Activated CD4-positive, alpha-beta T cell treated with anti-CD3 and anti-CD28 coated beads, Interleukin-2, amount 10 ng/mL, durations not matched to agents 24 days and 14 days (primary cell): ENCODE measurements at places on chromosomes 3 and 15. TPM values are rescaled to one million over a fixed set of nuclear protein-coding genes. Genes with fewer than 3 reads are reported as not detected.

KIF7 gene
- total RNA-seq, result 1.9 TPM in 2 replicates

DNA sequence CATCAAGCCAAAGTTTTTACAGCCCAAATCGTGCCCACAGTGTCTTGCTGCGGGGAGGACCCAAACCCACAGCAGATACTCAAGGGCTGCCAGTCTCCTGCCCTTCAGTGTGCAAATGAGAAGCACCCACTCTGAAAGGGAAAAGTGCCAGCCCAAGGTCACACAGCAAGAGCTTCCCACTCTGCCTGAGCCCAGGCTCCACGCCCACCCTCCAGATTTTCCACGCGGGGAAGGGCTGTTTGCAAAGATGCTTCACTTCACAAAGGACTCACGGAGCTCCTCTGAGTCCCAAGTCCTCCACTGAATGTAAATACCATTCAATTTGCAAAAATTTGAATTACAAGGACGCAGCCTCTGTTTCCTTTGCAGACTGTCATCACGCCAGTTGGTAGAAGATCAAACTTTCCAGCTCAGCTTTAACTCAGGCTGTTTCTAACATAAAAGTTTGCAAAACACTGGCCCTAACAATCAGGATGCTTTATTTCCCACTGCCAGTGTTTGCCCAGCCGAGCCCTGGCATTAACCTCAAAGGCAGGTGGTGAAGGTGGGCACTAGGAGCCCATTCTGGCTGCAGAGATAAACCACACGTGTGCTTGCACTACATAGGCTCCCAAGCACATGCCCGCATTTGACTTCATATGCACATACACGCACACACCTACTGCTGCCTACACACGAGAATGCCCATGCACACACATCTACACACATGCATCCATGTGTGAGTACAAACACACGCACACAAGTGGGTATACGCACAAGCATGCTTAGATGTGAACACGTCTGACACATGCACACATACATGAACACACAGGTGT, 7.6 kb downstream of the CACNA2D2 start:
- H3K4me3 ChIP-seq, result no peak overlapping the region
- H3K27ac ChIP-seq, result no peak overlapping the region
- no peak for DNase-seq
- peaks cover 11% of the 10 kb centered on the region for H3K4me1 ChIP-seq

DNA sequence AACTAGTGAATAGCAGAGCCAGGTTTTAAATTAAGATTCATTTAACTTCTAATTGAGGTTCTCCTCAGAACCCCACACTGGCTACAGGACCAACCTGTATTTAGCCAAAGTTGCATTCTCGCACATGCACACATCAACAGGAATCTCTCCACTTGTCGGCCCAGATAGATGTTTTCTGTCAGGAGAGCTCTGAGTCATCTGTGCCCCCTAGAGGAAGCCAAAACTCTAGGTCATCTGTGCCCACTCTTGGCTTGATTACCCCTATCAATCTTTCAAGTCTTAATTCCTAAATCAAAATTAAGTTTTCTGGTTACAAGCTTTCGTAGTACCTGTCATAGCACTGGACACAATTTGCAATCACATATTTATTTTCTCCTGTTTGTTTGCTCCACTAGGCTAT, 104.9 kb upstream of the EOMES start:
- no peaks in the 10 kb centered on the region for H3K4me1 ChIP-seq
- peaks cover 4% of the 10 kb centered on the region for H3K27me3 ChIP-seq
- DNase-seq, result no peak
- H3K27ac ChIP-seq, result no peak overlapping the region

DNA sequence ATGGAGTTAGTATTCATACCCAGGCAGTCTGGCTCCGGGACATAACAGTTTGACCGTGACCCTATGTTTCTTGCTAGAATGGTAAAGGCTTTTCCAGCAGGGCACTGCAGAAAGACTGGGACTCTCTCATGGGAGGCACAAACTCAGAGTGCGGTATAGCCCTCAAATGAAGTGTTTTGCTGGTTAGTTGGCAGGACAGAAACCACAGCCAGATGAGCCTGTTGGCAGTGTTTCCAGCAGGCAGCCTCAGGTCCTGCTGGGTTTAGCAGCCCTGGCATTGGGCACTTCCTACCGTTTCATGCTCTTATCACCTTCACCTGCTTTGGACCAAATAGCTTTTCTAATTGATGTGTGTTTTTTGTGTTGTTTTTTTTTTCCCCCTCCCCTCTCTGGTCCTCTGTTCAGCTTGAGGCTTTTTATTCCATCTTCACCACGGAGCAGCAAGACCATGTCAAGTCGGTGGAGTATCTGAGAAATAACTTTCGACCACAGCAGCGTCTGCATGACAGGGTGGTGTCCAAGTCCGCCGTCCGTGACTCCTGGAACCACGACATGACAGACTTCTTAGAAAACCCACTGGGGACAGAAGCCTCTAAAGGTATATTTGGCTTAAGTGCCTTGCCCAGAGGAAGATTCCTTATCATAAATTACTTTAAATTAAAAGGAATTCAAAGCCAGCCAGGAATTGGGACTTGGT, 205.6 kb downstream of the FEZF2 start:
- H3K36me3 ChIP-seq, result no peaks in the 10 kb centered on the region
- H3K4me3 ChIP-seq, result no peak overlapping the region
- no peaks in the 10 kb centered on the region for H3K27me3 ChIP-seq
- DNase-seq, result no peak

GRCh38 chr3:171528102-171528501, 67.9 kb upstream of the TNIK start:
- no peaks in the 10 kb centered on the region for H3K27me3 ChIP-seq
- no peak for DNase-seq
- H3K4me3 ChIP-seq, result no peak overlapping the region
- H3K27ac ChIP-seq, result no peak overlapping the region
- H3K4me1 ChIP-seq, result no peaks in the 10 kb centered on the region
- no peaks in the 10 kb centered on the region for H3K36me3 ChIP-seq

DNA sequence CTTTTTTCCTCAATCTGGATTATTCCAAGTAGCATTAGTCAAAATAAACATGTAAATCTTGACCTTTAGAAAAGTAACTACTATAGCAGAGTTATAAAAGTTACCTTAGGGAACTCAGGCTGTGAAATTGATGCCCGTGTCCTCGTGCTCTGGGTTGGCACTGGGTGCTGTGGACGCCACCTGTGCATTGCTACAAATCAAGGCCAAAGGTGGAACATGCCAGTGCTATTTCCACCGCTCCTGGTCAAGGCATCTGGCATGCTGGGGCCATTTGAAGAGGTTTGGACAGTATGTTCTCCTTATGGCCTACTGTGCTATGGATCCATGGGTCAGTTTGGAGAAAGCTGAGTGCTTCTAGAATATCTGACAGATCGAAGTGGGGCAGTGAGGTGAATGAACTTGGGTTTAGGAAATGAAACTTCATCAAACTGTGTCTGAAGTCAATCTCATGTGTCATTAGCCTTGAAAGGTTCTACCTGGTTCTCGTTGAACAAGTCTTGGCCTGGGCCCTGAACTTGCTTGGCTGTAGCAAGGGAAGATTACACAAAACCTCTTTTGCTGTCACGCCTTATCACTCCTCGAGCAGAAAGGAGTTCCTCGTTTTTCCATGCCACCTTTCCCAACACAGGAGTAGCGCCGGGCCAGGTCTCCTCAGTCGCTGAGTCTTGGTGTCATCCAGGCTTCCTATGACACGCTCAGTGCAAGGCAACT, 397.6 kb upstream of the RGMA start:
- H3K36me3 ChIP-seq, result no peaks in the 10 kb centered on the region
- H3K4me3 ChIP-seq, result no peak overlapping the region
- H3K27ac ChIP-seq, result no peak overlapping the region
- H3K4me1 ChIP-seq, result no peaks in the 10 kb centered on the region

- no peak overlapping the region for H3K27ac ChIP-seq
- no peaks in the 10 kb centered on the region for H3K27me3 ChIP-seq
- DNase-seq, result no peak
- H3K36me3 ChIP-seq, result no peaks in the 10 kb centered on the region
- H3K4me3 ChIP-seq, result no peak overlapping the region
Measured at GRCh38 chr3:181455276-181455675, 256.4 kb upstream of the SOX2 start.

DNA sequence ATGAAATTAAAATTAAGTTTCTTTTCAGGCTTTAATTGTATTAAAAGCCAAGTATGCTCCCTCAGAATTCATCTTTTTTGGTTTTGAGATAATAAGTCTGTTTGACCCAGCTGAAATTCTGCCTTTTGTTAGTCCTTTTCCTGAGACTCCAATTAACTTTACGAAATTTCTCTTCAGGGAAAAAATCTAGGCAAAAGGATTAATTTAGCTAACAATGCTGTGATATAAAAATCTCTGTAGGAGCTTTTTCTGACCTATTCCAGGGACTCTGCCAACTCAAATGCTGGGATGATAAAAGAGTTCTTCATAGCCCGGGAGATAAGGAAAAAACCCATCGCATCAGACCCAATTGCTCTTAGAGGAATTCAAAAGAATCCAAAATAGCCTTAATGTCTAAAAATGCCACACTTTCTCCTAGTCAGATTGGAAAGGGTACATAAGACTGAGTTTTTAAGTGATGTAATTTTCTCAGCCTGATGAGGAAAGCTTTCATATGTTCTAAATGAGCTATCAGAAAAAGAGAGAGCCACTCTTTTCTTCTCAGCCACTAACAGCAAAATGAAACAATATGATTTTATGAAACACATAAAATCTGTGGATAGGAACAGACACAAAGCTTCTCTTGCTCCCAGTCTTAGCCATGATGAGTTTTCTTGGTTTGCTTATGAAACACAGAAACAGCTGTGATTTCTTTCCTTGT, 405.1 kb downstream of the ROBO1 start:
- no peak for DNase-seq
- no peaks in the 10 kb centered on the region for H3K27me3 ChIP-seq
- H3K27ac ChIP-seq, result no peak overlapping the region
- H3K36me3 ChIP-seq, result no peaks in the 10 kb centered on the region
- no peaks in the 10 kb centered on the region for H3K4me1 ChIP-seq

- peaks cover 65% of the 10 kb centered on the region for H3K27me3 ChIP-seq
- H3K36me3 ChIP-seq, result no peaks in the 10 kb centered on the region
- peak; percentile 61 for DNase-seq
- peak within 1 kb of the TSS; percentile 4 for H3K4me3 ChIP-seq
- peaks cover 2% of the 10 kb centered on the region for H3K4me1 ChIP-seq
Measured at GRCh38 chr15:32029862-32030781, at the start of gene CHRNA7. TSS of gene CHRNA7 (plus strand) at chr15:32030515. CDS start at chr15:32030595, 80 bp downstream.

WNT7A gene
- total RNA-seq, result 0.05 TPM in 1 of 2 replicates, not detected in the other

GRCh38 chr3:13713396-13713795, 164.5 kb downstream of the FBLN2 start:
- no peaks in the 10 kb centered on the region for H3K36me3 ChIP-seq
- H3K27me3 ChIP-seq, result no peaks in the 10 kb centered on the region
- no peaks in the 10 kb centered on the region for H3K4me1 ChIP-seq
- H3K4me3 ChIP-seq, result no peak overlapping the region
- H3K27ac ChIP-seq, result no peak overlapping the region

GRCh38 chr3:151562891-151563290, 102.0 kb upstream of the IGSF10 start:
- DNase-seq, result no peak
- no peak overlapping the region for H3K4me3 ChIP-seq
- H3K27me3 ChIP-seq, result no peaks in the 10 kb centered on the region
- H3K36me3 ChIP-seq, result no peaks in the 10 kb centered on the region

- no peak overlapping the region for H3K27ac ChIP-seq
- no peaks in the 10 kb centered on the region for H3K36me3 ChIP-seq
- no peaks in the 10 kb centered on the region for H3K27me3 ChIP-seq
- DNase-seq, result peak; percentile 71
- no peak overlapping the region for H3K4me3 ChIP-seq
Measured at GRCh38 chr15:53072077-53072476, 281.9 kb upstream of the ONECUT1 start.

GABRG3 gene
- not detected in 2 replicates for total RNA-seq

DNA sequence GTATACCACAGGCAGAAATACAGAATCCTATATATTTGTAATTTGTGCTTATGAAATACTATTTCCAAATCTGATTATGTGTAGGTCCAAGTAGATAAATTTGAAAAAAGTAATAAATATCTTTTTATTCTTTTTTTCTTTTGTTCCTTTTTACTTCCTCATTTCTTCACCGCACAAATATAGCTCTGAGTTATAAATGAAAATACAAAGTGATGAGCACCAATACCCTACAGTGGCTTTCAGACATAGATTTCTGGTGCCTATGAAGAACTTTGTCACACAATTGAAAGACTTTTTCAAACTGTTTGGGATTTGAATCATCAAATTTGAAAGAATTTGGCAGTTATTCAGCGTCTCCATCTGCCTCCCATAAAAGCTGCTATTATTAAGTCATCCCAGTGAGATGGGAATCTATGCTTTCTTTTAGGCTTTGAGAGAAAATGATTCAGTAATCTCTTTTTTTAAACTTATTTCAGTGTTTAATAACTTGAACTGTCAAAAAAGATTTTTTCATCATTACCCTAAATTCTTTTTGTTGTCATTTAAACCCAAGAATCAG, 363.6 kb upstream of the GOLIM4 start:
- H3K4me3 ChIP-seq, result no peak overlapping the region
- no peaks in the 10 kb centered on the region for H3K4me1 ChIP-seq

DNA sequence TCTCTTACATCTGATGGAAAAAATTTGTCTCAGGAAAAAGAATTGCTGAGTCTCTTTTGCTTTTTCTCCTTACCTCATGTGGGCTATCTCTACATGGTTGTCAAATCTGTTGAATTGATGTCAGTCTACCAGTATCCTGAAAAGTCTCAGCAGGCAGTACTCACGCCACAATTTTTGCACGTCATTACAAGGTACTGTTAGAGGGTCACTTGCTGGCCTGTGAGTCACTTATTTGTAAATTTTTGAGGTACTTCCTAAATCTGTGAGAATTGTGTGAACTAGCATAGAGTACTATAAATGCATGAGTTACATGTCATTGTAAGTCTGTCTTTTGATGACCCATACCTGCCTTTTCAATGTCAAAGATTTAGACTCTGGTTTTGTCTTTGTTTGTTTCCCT, 15.9 kb downstream of the HPS3 start:
- peaks cover 7% of the 10 kb centered on the region for H3K4me1 ChIP-seq
- no peaks in the 10 kb centered on the region for H3K27me3 ChIP-seq
- H3K36me3 ChIP-seq, result peaks cover 37% of the 10 kb centered on the region
- DNase-seq, result no peak

PLSCR5 gene
- total RNA-seq, result not detected in 2 replicates

CHRM5 gene
- total RNA-seq, result not detected in 2 replicates

DNA sequence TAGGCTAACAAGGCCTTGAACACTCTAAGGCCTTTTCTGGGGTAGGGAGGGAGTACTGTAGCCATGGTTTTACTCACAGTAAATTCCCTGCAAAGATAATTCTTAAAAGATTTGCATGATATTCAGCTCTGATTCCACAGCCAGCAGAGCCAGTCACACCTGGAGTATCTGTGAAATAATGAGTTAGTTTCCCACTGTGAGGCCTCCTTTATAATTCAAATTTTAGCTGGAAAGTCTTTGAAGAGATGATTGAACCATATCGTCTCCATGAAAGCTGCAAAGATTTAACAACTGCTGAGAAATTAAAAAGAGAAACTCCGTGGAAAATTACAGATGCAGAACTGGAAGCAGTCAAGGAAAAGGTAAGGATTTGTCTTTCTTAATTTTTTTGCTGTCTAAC, 32.3 kb upstream of the DUT start:
- peaks cover 17% of the 10 kb centered on the region for H3K27me3 ChIP-seq
- no peak overlapping the region for H3K4me3 ChIP-seq
- no peak for DNase-seq
- no peaks in the 10 kb centered on the region for H3K4me1 ChIP-seq

- no peaks in the 10 kb centered on the region for H3K27me3 ChIP-seq
- H3K27ac ChIP-seq, result no peak overlapping the region
- peaks cover 52% of the 10 kb centered on the region for H3K4me1 ChIP-seq
- no peak overlapping the region for H3K4me3 ChIP-seq
- DNase-seq, result no peak
Measured at GRCh38 chr15:38642689-38643270, 78.2 kb upstream of the RASGRP1 start.

RFT1 gene
- 47.4 and 47.6 TPM in 2 replicates for total RNA-seq
